ENCODE measurements at places on chromosomes 7 and 10.

DNA sequence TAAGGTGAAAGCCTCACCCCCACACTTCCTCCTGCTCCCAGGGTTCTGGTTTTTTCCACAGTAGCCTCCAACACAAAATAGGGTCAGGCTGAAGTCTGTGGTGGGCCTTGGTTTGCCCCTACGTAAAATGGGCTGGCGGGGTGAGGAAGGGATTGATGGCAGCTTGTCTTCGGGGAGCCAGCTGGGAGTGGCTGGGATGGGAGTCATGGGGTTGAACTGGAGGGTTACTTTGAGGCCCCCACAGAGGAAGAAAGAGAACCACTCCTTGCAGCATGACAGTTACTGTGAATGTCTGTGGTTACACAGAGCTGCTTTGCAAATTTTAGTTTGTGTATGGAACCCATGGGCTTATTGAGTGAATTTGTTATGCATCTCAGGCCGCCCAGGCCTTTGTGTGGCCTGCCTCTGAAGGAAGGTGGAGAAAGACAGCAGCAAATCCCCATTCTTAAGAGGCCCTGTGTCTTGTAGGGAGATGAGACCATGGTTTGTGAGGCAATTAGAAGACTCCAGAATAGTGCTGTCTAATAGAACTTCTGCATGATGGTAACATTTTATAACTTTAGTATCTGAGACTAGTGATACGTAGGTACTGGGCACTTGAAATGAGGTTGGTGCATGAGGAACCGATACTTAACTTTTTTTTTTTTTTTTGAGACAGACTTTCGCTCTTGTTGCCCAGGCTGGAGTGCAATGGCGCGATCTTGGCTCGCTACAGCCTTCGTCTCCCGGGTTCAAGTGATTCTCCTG lies 8.1 kb downstream of the TRIM8 start:
- DNase-seq = no peak

DNA sequence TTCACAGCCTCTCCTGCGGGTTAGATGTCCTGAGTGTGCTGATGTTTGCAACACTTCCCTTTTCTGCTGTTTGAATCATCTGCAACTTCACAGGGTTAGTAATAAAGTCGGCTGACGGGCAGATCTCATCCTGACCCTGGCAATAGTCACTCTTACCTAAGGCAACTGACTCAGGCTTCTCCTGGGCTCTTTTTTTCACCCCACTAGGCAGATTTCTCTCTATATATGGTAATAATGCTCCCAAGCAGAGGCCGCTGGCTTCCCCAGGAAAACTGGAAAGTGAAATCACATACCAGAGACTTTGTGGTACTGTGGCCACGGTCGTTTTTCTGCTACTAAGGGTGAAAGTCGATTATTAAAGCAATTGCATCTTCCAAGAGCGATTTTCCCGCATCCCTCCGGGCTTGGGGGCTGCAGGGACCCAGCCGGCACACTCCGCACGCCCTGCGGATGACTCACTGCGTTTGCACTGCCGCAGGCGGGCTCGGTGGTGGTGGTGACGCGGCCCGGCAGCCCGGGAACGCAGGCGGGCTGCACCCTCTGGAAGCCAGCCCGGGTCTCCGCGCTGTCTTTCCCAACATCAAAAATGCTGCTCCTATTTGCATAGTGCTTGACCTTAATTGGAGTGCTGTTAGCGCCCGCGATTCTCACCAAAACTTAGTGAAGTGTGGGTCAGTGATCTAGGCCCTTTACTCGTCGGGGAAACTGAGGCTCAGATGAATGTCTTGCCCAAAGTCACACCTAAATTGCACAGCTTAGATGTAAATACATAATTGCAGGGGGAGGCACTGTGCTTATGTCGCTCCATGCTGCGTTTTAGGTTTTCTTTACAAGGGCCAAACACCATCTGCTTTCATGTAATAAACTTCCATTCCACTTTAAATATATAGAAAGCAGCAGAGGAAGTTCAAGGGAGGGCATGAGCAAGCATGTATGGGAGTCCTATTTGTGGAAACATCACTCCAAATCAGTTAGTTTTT lies 47.6 kb upstream of the ITGB1 start:
- peak; percentile 21 for DNase-seq

DNA sequence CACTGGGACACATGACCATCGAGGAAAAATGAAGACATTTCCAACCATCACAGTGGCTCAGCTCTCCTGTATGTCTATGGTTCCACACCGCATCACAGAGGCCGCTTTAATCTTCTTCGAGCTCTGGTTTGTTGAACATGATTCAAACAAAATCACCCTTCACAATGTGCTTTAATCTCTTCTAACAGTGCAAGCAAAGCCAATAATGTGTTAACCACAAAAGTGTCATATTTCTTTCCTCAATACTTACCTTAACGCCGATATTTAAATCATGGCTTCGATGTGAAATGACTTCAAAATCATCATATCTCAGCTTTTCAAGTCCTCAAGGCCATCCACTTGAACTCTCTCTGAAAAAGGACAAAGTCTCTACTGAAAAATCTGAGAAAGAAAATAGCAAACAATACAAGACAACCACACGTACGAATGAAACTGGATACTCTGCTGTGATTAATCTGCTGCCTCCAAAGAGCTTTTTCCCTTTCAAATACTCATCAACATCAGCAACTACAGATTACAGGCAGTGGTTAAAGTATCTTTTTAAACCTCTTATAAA lies 23.0 kb upstream of the SVIL start:
- no peak for DNase-seq

DNA sequence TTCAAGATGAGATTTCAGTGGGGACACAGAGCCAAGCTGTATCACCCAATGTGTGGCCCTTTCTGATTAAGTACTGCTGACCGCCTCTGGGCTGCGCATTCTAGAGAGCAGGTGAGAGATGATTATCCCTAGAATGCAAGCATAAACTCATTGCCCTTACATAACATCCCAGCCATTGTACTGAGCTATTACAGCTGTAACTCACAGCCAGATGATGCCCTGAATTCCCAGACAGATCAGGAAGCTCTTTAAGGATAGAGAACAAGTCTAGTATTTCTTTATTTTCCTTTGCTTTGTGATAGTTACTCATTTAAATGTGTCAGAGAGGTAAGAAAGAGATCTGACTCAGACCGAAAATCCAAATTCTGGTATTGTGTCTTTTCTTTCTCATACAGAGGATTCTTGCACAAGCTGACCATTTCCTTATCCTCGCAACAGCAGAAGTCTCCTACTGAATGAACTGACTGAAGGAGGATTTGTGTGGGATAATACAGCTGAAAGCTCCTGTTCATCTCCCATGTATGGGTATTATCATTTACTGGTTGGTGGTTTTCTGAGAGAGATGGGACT lies 58.4 kb downstream of the ZNF22 start:
- no peak for DNase-seq

GRCh38 chr7:29091715-29092114 lies 54.6 kb downstream of the CPVL start:
- DNase-seq = no peak

GRCh38 chr10:34864149-34865067 lies 49.3 kb upstream of the PARD3 start:
- no peak for DNase-seq

DNA sequence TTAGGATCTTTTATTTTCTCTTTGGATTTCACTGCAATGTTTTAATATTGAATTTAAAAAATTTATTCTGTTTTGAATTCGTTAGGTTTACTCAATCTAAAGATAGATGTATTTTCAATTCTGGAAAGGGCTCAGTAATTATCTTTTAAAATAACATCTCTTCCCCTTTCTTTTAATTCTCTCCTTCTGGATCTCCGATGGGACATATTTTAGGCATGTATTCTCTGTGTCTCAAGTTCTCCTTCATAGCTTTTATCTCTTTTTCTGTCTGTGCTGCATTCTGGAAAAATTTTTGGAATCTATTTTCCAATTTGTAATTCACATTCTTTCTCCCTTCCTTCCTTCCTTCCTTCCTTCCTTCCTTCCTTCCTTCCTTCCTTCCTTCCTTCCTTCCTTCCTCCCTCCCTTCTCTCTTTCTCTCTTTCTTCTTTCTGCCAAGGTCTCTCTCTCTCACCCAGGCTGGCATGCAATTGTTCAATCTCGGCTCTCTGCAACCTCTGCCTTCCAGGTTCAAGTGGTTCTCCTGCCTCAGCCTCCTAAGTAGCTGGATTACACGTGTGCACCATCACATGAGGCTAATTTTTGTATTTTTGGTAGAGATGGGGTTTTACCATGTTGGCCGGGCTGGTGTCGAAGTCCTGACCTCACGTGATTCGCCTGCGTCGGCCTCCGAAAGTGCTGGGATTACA lies 98.5 kb upstream of the CTTNBP2 start:
- no peak for DNase-seq

- DNase-seq = no peak
Measured at GRCh38 chr7:67484244-67484751, 487.7 kb downstream of the TYW1 start.

DNA sequence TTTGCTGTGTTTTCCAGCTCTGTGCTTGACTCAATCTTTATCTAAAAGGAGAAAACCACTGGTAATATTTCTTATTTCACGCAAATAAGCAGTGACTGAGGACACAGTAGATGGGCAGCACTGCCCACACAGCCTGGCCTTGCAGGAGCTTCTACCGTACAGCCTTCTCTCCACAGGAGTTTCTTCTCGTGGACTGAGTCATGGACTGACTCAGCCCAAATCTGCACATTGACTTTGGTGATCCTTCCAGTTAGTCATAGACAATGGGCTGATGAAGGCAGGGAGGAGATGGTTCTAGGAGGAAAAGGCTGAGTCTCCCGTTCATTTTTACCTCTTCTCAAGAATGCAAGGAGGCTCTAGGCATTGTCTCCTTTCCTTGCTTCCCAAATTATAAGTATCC lies 200.7 kb downstream of the RAPGEF5 start:
- no peak for DNase-seq

DNA sequence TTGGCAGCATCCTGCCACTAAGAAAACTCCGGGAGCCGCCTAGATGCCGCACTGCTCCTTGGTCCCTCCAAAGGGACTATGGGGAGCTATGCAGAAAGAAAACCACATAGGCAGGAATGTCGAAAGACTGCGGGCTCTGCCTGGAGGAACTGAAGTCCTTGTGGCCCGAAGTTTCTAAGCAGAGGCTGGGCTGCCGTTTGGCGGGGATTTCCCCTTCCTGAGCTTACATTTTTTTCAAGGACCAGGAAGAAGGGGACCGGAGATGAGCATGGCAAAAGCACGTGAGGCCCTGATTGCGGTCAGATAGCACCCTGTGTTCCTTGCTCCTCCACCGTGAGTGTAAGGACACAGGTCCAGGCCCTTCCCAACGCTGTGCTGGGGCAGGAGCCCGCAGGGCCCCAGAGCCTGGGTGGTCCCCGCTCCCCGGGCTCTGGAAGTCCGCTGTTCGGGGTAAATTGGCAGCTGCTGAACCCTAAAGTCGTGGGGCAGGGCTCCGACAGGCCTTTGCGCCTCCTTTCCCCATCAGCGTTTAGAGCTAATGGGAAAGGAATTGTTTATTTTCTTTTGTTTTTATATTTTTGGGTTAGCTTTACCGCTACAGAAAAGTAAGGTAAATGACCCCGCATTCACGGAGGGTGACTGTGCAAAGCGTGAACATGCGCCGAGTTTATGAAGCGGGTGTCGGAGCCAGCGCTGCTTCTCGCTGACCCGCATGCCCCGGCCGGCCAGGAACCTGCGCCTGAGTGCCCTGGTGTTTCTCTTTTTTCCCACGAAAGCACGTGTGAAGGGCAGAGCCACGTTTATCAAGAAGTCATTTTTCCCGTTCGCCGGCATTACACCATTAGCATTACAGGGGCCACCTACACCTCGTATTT lies 356.5 kb upstream of the ZNF32 start:
- DNase-seq = no peak

DNA sequence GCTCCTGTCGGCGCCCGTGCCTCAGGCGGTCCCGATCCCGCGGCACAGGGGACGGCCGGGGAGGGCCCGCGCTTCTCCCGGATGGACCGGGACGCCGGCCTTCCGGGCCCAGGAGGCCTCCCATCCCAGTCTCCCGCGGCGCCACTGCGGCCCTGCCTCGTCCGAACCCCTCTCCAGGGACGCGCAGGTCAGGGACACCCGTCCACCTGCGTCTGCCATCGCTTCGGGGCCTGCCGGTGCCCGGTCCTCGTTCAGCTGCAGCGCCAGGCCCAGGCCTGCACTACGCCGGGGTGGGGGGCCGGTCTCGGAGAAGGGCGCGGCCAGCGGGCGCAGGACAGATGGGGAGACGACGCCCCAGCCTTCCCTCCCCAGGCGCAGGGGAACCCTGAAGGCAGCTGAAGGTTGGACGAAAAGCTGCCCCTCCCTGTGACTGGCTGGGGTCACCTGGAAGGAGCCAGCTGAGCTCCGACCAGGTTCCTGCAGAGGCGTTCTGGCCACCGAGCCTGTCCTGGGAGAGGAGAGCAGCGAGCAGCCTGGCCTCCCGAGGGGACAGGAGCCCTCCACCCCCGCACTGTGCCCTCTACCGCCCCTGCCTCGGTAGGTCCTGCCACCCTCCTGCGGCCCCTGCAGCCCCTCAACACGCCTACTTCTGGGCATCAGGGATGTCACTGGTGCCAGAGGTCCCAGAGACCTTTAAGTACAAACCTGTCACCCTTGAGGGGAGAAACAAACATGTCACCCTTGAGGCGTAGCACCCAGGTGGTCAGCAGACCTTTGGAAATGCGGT lies 84.3 kb downstream of the LANCL2 start:
- DNase-seq = no peak

DNA sequence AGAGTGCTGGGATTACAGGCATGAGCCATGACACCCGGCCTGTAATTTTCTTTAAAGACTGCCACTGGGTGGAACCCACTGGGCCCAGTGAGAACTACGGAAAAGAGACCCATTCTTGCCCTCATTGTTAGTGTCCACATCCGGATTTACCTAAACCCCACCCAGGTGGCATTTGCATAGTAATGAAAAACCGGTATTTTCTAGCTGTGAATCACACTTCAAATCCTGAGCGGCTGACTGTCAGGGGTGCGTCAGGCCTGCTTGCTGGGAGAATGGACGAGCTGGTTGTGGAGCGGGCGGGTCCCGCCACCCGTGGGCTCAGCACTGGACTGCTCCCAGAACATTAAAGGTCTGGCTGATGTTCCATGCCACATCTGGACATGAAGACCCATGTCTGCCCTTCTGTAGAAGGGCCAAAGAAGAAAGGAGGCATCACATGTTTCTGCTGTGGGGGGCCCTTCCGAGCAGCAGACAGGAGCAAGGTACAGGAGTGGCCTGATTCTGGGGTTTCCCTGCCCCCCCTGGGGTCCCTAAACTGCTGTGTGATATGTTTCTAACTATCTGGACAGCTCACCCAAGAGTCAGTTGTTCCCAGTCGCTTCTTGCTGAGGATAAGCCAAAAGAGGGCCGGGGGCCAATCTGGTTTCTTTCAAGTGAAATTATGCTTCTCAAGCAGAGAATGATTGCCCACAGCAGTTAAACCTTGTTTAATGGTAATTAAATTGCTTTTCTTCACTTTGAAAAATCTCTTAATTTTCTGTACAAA lies 46.4 kb downstream of the KIAA1217 start:
- no peak for DNase-seq

GRCh38 chr7:3482147-3482921 lies 181.3 kb downstream of the SDK1 start:
- DNase-seq = no peak

GRCh38 chr7:11758627-11759111 lies 73.3 kb downstream of the THSD7A start:
- no peak for DNase-seq

GRCh38 chr7:33928986-33929385 lies 23.6 kb downstream of the BMPER start:
- DNase-seq = no peak
